CD4-positive, alpha-beta T cell treated with Interleukin-10 for 1 hour (primary cell): ENCODE measurements at places on chromosomes 2 and 18.

DNA sequence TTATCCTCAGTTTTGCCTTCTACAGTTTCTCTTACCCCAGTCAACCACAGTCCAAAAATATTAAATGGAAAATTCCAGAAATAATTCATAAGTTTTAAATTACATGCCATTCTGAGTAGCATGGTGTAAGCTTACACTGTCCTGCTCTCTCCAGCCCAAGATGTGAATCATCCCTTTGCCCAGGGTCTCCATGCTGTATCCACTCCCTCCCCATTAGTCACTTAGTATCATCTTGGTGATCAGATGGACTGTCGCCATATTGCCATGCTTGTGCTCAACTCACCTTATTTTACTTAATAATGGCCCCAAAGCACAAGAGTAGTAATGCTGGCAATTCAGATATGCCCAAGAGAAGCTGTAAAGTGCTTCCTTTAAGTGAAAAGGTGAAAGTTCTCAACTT, 18.5 kb upstream of the CCNT2 start:
- DNase-seq, result no peak

GRCh38 chr2:218395456-218395825, 4.2 kb upstream of the CTDSP1 start:
- no peak for DNase-seq

DNA sequence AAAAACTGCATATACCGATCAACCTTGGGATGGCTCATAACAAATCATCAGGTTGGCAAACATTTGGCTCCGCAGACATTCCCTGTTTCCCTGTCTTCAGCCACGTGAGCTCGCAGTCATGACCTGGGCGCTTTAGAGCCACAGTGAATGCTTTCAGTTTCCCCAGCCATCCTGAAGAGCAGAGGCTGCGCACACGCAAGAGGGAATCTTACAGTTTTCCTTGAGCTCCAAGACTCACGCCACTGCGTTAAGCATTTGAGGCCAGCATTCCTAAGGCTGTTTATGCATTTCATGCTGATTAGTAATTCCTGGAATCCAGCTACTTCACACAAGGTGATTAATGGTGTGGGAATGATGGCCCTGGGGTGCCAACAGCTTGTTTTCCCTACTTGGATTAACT, 95.1 kb downstream of the MTCL1 start:
- no peak for DNase-seq

- peak; percentile 15 for DNase-seq
Observed at GRCh38 chr2:162072181-162072702, 1.8 kb downstream of the DPP4 start.

GRCh38 chr2:105671156-105671555, 73.6 kb upstream of the NCK2 start:
- no peak for DNase-seq

GRCh38 chr2:102083393-102083703, 59.2 kb upstream of the IL1R1 start:
- DNase-seq, result no peak

DNA sequence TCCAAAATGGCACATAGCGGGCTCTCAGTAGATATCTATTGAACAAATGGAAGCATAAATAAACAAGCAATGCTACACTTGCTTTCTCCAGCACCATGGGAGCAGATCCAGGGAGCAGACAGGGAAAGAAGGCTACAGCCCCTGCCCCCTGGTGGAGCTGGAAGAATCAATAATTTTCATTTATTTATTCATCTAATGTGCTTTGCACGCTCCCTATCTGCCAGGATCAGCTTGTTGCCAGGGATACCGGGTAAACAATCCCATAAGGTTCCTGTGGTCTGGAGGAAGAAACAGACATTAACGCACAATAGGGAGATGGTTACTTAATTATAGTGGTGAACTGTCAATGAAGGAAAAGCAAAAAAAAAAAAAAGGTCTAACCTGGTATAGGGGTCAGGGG, 40.1 kb upstream of the CLASP1 start:
- no peak for DNase-seq
